ENCODE measurements at places on chromosomes 4 and X.

GRCh38 chr4:67581913-67582312 is 23.4 kb downstream of the STAP1 start:
- DNase-seq, result no peak

GRCh38 chrX:104621781-104622180 is 55.8 kb downstream of the IL1RAPL2 start:
- DNase-seq, result no peak

GRCh38 chrX:86002076-86002896 is 45.1 kb downstream of the CHM start:
- DNase-seq, result no peak

GRCh38 chr4:171978216-171978615 is 165.0 kb downstream of the GALNTL6 start:
- no peak for DNase-seq

- no peak for DNase-seq
Observed at GRCh38 chrX:140983730-140984129, 18.7 kb upstream of the SPANXB1 start.

DNA sequence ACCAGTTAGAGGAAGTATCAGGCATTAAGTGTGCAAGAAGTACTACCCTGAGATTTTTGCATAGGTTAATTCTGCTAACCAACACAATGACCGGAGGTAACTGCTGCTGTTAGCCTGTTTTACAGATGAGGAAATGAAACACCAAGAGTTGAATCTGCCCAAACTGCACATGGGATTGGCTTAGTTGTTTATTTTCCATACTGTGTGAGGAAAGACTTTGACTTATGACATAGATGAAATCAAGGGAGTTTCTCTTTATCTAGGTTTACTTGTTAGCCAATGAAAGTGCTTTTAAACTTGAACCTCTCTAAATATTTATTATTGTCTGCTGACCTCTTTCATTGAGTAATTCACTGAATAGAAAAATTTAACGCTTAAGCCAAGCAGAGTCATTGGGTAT is 10.3 kb downstream of the GUCY1B1 start:
- no peak for DNase-seq

DNA sequence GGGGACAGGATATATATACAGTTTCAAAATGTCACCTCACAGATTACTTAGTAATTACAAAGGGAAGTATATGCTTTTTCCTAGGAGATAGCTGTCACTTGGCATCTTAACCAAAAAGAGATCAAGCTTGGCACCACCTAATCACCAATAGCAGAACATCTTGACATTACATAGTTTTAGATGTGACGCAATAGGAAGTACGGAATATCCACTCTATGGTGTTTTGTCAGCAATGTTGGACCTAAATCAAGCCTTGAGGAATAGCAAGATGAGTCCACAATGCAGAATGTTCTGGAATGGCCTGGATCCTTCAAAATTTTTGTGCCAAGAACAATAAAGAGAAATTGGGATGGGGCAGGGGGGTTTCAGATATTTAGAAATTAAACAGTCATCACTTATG is 1488.2 kb downstream of the FSTL5 start:
- DNase-seq, result no peak

DNA sequence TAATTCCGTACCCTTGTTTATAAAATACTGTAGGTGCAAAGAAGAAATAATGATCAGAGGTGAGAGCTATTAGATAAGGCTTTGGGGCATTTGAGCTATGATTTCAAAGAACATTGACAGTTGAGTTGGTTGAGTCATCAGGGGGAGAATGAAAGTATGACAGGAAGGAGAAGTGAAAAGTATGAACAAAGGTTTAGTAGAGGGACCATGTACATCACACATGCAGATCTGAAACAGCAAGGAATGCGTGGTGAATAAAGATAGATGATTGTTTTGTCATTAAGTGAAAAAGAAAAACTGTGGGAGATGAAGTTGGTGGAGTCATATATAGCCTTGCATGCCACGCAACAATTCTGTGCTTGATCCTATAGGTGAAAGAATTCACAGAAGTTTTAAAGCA is 163.1 kb downstream of the ARAP2 start:
- no peak for DNase-seq

DNA sequence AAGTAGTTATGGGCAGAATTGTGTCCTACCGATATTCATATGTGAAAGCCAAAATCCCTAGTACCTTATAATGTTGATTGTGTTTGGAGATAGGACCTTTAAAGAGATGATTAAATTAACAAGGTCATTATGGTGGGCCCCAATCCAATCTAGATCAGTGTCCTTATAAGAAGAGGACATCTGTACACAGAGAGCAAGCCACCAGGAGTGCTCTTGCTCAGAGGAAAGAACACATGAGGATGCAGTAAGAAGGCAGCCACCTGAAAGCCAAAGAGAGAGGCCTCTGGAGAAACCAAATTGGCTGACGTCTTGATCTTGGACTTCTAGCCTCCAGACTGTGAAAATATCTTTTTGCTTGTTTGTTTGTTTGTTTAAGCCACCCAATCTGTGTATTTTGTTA is 1290.8 kb upstream of the PABPC4L start:
- no peak for DNase-seq

DNA sequence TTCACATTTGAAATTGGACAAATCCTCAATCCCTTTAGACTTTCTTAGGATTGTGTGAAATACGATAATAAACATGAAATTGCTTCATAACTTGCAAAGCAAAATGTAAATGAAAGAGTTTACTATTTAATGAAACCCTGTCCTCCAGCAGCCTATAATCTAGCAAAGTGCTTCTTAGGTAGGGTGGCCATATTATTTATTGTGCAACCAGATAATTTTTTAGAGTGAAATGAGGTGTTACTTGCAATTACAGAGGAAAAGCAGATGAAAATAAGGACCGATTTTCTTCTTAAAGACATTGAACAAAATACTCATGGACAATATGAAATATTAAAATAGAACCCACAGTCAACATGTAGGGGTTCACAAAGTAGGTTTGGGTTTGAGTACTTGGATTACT is 116.2 kb upstream of the GALNT7 start:
- no peak for DNase-seq
